Vein endothelial cell (primary cell): ENCODE measurements at places on chromosomes 16 and 17. TPM values are rescaled to one million over a fixed set of nuclear protein-coding genes. Genes with fewer than 3 reads are reported as not detected.

RAB40B gene
- 7.2 and 10.6 TPM in 2 replicates for total RNA-seq

ARMC7 gene
- total RNA-seq = 4.1 and 4.6 TPM in 2 replicates

PSMB3 gene
- 358 and 363 TPM in 2 replicates for total RNA-seq

TBC1D3G gene
- total RNA-seq = 0.86 TPM in 1 of 2 replicates, not detected in the other

CHST4 gene
- total RNA-seq = not detected in 2 replicates

DNAJA3 gene
- total RNA-seq = 37.2 and 44.9 TPM in 2 replicates

EEF2KMT gene
- 12.4 and 15.1 TPM in 2 replicates for total RNA-seq

CCL2 gene
- 424 and 431 TPM in 2 replicates for total RNA-seq

HBA1 gene
- not detected in 2 replicates for total RNA-seq

TBC1D3H gene
- total RNA-seq = not detected in 2 replicates

HOXB7 gene
- 14.4 and 17.9 TPM in 2 replicates for total RNA-seq
